Activated naive CD8-positive, alpha-beta T cell treated with anti-CD3 and anti-CD28 coated beads for 36 hours (primary cell): ENCODE measurements at places on chromosomes 6 and 20. TPM values are rescaled to one million over a fixed set of nuclear protein-coding genes. Genes with fewer than 3 reads are reported as not detected.
A peak's percentile ranks its signal among the peaks of the same experiment; 100 is the strongest.

IP6K3 gene
- total RNA-seq: not detected

HDAC2 gene
- 115 TPM for total RNA-seq

GRCh38 chr6:142385352-142385751 is 83.5 kb downstream of the ADGRG6 start:
- DNase-seq: no peak

DNA sequence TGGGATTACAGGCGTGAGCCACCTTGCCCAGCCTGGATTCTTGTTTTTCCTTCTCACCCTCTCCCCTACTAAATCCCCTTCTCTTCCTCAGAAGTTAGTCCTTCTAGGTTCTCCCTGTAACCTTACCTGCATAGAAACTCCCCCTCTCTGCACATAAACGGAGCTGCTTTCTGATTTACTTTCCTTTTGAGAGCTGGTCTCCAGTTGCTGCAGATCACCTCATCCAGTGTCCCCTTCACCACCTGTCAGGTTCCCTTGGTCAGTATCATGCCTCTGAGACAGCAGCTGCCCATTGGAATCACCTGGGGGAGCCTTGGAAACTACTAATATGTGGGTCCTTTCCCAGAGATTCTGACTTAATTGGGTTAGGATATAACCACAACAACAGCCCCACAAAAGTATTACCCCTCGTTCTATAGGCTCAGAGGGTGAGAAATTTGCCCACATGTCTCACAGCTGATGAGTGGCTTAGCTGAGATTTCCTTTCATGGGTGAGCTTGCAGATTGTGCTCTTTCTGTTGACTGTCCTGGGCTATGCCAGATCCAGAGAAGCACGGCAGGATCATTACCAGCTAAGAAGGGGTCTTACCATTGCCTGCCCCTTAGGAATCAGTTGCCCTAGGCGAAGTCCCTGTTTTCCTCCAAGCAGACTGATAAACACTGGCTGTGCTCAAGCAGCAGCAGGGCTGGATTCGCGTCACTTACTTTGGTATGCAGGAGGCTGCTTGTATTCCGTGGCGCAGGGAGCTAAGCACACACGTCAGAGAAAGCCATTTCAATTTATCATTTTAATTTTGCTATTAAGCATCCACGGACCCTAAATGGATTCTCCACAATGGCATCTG is 51.3 kb downstream of the AKAP12 start:
- DNase-seq: no peak

DNA sequence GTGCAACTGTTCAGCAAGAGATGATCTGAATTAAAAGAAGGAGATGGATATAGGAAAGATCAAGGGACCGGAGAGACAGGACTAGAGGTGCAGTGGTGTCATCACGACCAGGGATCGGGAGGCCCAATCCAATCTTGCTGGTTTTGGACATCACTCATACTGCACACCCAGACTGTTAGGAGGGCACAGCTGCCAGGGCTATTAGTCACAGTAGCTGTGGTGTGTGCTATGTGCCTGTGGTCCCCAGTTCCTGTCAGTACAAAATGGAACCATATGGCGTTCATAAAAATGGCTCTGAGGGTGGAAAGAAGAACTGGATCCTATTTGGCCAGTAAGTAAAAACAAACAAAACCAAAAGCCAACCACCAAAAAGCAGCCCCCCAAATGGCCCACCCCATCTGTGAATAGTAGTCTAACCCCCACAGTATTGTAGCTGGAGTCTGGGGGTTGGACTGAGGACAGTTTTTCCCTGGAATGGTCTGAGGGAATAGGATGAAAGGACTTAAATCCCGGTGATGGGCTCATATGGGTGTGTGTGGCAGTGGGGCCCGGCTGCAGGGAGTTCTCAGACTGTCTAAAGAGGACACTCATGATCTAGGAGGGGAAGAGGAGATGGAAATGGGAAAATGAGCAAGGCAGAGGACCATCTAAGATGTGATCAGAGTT is 9.3 kb upstream of the NNAT start:
- no peak for DNase-seq

PM20D2 gene
- 28.1 TPM for total RNA-seq

DNA sequence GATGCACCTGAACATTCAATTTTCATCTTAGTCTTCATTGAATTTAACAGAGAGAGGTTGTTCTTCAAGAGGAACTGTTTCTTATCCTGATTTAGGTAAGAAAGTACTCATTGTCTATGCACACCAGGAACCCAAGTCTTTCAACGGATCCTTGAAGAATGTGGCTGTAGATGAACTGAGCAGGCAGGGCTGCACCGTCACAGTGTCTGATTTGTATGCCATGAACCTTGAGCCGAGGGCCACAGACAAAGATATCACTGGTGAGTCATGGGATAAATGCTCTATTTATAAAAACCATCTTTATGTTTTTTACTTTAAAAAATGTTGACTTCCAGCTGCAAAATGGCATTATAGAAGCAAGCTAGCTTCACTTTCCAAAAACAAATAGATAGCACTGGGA is 10.2 kb downstream of the NQO2 start:
- DNase-seq: no peak

PMEPA1 gene
- total RNA-seq: 1.0 TPM

GRCh38 chr6:144710207-144710606 is 425.1 kb downstream of the UTRN start:
- DNase-seq: no peak

- DNase-seq: no peak
These were observed 27.8 kb downstream of the LRRN4 start for GRCh38 chr20:6026051-6026450.

GRCh38 chr20:35305682-35306556 is 13.7 kb upstream of the FAM83C start:
- DNase-seq: peak; percentile 86

DNA sequence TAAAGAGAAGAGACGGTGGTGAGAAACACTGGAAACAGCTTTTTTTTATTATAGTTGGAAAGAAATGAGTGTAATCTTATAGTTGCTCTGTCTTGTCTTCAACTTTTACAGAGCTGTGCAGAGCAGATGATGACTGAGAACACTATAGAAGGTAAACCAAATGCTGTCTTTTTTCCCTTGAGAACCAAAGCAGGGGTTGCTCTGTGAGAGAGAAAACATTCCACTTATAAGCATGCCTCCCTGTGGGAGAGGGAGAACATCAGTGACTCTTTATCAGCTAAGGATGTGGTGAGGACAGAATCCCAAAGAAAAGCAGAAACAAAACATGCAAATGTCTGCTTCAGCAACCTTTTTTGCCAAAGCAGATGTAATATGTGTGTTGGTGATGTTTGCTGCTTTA is 179.3 kb upstream of the HDDC2 start:
- no peak for DNase-seq

- DNase-seq: no peak
These were observed 286.2 kb downstream of the TFAP2A start for GRCh38 chr6:10128721-10129120.

GRCh38 chr6:137763886-137764285 is 103.2 kb upstream of the TNFAIP3 start:
- no peak for DNase-seq

CLPSL1 gene
- total RNA-seq: not detected

GRCh38 chr20:16451982-16452381 is 121.3 kb downstream of the KIF16B start:
- DNase-seq: no peak

SLC13A3 gene
- total RNA-seq: not detected

DNA sequence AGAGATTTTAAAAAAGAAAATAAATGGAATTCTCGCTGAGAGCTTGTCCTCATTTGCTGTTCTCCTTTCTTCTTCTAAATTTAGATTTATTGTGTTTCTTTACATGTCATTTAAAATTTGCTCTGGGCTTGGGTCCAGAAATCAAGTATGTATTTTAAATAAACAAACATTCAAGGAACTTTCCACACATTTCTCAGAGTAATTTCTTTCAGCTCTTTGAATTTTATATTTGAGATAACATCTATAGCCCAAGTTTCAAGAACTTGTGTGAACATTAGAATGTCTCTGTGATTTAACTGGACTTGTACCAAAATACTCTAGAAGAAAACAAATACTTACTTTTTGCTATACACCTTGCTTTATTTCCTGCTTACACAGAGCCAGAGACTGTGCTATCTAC is 192.3 kb downstream of the TMEM200A start:
- no peak for DNase-seq

DSN1 gene
- total RNA-seq: 21.8 TPM

DNA sequence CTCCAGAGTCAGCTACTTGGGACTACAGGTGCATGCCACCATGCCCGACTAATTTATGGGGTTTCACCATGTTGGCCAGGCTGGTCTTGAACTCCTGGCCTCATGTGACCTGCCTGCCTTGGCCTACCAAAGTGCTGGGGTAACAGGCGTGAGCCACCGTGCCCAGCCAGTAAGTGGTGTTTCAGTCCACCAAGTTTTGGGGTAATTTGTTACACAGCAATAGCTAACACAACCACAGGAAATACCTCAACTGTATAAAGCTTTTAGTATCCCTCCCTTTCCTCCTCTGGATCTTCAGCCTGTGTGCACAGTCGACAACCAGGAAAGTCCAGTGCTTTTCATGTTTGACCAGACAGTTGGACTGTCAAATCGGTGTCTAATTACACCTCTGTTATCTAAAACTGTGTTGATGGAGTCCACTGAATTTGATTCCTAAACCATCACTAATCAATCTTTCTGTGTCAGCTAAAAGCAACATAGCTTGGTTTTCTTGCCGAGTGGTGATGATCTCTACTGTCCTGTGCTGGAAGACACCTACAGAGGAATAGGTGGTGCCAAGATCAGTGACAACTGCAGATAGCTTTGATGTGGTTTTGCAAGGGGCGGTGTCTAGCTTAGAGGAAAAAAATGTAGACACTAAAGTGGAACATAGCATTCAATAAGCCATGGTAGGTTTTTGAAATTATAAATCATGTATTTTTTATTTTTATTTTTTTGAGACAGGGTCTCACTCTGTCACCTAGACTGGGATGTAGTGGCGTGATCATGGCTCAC is 22.2 kb upstream of the ZBTB2 start:
- peak; percentile 25 for DNase-seq

- no peak for DNase-seq
These were observed 73.2 kb downstream of the ARID1B start for GRCh38 chr6:156850353-156850752.

DNA sequence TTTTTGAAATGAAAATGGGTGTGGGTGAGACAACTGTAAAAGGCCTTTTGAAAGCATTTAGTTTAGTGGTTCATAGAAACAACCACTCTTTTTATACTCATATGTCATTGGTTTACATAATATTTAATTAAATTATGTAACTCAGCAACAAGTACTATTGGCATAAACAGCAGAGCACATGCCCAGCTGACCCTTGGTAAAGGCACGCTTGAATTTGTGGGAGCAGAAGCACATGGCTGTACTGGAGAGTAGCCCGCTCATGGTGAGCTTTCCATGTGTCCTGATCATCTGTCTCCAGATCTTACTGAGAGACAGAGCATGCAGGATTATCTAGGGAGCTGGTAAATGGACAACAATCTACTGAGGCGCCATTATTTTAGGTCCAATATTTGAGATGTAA is 17.1 kb upstream of the KLHL31 start:
- DNase-seq: no peak

LINC00237 gene
- total RNA-seq: not detected

DNA sequence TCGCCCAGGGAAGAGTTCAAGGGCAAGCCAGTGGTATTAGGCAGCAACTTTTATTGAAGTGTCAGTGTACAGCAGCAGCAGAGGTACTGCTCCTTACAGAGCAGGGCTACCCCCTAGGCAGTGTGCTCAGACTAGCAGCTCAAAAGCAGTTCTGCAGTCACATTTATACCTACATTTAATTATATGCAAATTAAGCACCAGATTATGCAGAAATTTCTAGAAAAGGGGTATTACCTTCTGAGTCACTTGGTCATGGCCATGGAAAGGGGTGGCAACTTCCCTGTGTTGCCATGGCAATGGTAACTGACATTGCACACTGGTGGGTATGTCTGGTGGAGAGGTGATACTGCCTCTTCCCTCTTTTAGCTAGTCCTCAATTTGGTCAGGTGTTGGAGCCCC is 2.1 kb upstream of the ZKSCAN4 start:
- peak; percentile 38 for DNase-seq

DNA sequence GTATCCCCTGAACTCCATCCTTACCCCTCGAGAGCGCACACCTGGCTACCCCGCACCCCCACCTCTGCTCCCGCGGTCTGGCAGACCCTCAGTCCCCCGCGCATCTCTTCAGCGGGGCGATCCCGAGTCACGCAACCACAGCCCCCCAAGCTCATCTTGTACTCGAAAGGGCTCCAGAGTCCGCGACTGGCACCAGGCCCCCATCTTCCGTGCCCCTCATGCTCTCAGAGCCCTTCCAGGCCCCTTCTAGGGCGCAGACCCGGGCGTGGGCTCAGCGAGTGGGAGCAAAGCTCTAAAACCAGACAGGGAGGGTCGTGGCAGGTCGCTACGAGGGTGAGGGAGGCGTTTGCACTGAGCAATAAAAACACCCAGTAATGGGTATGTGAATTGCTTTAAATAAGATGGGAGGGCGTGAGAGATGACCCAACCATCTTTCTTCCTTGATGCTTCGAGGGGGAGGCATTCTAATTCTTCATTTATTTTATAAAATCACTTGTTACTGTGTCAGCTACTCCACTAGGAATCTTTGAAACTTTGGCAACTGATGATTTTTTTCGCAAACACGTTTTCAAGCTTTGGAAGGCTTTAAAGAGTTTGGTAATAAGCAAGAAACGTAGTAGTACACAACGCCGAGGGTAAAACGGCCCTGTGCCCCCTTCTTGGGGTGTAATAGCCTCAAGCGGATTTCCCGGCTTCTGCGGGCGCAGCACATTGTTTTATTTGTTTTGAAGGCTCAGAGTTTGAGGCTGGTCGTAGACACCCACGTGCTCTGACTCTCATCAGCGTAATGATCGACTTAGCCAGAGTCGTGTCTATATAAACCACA is 42.6 kb upstream of the SUPT3H start:
- DNase-seq: peak; percentile 60

DNA sequence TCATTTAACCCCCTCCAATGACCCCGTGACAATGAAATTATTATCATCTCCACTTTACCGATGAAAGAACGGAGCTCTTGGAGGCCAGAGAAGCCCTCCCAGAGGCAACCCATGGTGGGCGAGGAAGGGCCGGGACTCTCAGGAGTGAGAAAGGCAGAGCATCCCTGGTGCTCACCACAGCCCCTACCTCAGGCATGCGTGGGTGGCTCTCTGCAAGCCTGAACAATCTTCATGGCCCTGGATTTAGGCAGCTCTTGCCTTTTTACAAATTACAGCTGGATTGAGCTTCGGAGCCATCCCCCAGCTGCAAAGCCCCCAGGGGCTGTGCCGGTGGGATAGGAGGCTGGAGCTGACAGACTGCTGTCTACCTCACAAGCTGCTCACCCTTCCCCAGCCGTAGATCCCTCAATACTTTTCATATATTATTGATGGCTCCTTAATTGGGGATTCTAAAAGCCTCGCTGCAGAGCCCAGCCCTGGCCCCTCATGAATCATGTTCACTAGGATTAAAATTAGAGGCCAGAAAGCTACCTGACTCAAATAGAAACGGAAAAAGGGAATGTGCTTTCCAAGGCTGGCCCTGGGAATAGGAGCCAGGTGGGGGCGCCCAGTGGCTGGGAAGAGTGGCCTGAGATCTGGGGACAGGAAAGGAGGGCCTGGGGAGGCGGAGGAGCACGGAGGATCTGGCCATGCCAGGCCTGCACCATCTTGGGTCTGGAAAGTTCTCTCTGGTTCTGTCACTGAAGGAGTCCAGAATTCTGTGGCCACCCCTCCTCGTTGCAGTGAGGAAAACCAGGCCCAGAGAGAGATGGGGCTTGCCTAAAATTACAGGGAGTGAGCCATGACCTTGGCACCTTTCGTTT is 29.1 kb downstream of the CPNE5 start:
- no peak for DNase-seq

DST gene
- total RNA-seq: 2.9 TPM

HCRTR2 gene
- total RNA-seq: not detected

REPS1 gene
- total RNA-seq: 59.7 TPM

PI3 gene
- total RNA-seq: not detected

GRCh38 chr20:8287340-8287739 is 155.3 kb downstream of the PLCB1 start:
- no peak for DNase-seq

- no peak for DNase-seq
These were observed 283.8 kb downstream of the CDC5L start for GRCh38 chr6:44671333-44671732.
